ENCODE measurements at places on chromosomes 6 and 20.

- DNase-seq: no peak
These were observed 283.0 kb downstream of the SMOC2 start for GRCh38 chr6:168724033-168724432.

- no peak for DNase-seq
These were observed 8.8 kb downstream of the C20orf202 start for GRCh38 chr20:1212023-1212422.

DNA sequence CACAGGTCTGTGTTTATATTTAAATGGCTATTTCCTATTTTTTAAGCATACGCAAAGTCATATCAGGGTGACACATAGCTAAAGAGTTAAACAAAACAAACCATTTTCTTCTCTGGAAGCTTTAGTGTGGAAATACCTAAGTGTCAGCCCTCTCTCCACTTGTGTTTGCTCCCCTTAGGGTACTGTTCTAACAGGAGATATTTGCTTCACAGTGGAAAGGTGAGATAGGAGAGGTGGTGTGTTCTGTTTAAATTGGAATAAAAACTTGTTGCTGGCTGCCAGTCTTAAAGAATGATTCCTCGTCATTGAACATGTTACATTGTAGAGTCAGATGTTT is 18.9 kb downstream of the PHACTR2 start:
- DNase-seq: no peak

GRCh38 chr6:13281686-13282085 is 46.7 kb downstream of the TBC1D7 start:
- no peak for DNase-seq

GRCh38 chr6:158958504-158959386 is 41.3 kb downstream of the RSPH3 start:
- DNase-seq: no peak

DNA sequence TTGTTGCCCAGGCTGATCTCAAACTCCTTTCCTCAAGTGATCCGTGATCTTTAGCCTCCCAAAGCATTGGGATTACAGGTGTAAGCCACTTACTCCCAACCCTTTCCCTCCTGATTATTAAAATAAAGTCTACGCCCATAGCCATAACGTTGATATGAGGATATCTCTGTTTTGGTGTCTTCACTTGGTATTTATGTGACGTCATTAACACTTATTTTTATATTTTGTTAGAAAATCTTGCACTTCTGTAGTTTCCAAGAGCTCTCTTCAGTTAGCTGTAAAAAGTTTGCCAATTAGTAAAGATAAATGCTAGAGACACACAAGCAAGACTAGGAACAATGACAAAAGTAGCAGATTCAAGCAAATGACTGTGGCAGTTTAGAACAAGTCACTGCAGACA is 115.6 kb upstream of the HSF2 start:
- no peak for DNase-seq

- DNase-seq: no peak
These were observed 1.7 kb upstream of the SCAF8 start for GRCh38 chr6:154731296-154732218.

DNA sequence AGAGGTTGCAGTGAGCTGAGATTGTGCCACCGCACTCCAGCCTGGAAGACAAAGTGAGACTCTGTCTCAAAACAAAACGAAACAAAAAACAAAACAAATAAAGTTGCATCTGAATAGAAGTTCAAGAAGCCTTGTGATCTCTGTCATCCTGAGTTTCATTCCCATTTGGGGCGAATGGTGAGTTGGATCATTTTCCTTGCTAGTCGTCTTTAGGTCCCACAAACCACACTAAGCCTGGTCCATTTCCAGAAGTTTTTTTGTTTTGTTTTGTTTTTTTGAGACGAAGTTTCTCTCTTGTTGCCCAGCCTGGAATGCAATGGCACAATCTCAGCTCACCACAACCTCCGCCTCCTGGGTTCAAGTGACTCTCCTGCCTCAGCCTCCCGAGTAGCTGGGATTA is 33.8 kb downstream of the ZNF217 start:
- no peak for DNase-seq

DNA sequence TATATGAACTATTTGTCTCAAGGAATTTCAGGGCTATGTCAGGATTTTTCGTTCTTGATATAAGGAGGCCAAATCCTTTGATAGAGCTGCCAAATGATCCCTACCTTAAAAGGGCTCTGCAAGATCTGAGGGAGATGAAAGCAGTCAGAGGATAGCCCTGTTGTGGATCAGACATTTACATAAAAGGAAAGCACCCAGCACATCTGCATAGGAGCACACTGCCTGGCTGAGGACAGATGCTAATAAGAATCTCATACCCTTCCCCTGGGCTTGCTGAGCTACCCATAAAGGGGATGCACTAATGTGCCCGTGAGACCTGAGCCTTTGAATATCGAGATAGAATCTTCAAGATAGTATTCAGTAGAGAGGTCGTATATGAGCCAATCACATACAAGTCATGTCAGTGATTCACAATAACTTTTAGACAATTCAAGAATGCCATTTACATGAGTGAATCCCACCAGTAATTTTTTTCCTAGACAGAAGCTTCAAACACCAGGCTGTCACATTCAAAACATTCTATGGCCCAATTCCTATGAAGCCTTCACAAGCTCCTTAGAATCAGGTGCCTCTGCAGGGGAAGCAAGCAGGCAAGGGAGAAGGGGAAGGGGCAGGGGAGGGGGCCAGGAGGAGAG is 71.1 kb downstream of the STMND1 start:
- no peak for DNase-seq

- DNase-seq: no peak
These were observed 26.7 kb upstream of the MBOAT1 start for GRCh38 chr6:20238688-20239587.

DNA sequence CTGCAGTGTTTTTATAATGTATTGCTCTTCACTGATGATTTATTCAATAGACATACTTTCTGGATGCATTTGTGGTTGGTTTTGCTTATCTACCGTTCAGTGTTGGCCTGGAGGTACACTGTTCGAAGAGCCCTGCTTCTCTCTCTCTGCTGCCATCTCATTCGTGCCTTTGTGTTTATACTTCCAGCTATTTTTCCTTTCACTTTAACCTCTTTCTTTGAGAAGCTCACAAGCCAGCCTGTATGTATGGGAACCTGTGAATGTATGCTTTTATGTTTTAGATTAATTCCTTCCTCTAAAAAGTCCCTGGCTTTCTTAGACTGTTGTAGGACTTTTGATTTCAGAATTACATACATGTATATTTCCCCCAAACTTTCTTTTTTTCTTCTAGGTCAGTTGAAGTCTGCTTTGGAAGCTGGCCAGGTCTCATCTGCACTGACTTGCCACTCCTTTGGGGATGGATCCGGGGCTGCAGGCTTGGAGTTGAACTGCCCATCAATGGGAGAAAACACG is 83.0 kb downstream of the SCAND1 start:
- no peak for DNase-seq

- DNase-seq: no peak
These were observed 101.9 kb downstream of the GPR63 start for GRCh38 chr6:96735332-96735731.

DNA sequence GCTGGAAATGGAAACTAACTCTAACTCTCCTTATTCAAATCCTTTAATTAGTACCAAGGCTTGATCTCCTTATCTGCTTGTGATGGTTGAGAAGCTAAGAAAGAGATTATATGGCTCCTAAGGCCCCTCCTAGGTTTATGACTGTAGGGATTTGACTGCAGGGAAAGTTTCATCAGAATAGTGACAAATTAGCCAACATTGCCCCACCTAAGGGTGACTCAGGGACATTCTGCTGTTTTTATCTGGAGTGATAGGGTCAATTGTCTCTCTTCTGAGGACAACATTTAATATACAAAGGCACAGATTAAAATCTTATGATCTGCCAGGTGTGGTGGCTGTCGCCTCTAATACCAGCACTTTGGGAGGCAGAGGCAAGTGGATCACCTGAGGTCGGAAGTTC is 138.1 kb upstream of the MARCKS start:
- no peak for DNase-seq

DNA sequence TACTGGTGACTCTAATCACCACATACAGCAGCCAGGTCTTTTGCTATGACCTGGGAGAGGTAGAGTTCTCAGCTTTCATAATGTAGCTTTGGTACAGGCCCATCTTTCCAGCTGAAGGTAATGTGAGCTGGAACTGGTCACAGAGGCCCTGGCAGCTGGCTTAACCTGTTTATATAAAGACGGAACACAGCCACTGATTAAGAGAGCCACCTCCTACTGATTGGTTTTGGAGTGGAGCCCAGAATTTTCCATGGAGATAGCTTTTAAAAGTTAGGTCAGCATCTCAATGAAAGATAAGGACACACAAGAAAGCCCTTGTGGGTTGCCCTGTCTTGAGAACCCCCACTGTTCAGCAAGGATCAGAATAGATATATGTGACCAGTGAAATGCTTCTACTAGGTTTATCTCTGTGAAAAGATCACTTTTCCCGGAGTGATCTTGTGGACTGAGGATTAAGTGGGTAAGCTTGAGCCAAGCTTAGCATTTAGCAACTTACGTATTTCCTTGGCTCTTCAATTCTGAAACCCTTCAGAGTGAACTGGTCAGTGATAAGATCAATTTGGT is 213.7 kb upstream of the CITED2 start:
- no peak for DNase-seq

GRCh38 chr6:129732542-129732941 is 22.6 kb upstream of the ARHGAP18 start:
- DNase-seq: no peak

- DNase-seq: no peak
These were observed 220.4 kb upstream of the ZNF217 start for GRCh38 chr20:53814060-53814459.

- DNase-seq: no peak
These were observed 56.2 kb downstream of the ADNP start for GRCh38 chr20:50874758-50875665.

DNA sequence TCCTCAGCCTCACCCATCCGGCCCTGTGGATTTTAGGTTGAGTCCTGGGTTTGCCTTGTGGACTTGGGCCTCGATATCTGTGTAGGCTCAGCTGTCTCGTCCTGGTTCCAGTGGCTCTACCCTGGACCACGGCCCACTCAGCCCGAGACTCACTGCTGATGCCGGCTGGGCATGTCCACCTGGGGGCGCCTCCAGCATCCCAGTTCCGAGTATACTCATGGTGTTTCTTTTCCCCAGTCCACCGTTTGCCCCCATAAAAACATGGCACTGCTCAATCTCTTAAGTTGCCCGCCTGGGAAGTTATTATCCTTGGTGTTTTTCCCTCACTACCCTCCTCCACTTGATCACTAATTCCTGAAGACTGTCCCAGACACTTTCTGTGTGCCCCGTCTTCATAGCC is 99.1 kb downstream of the ARID1B start:
- no peak for DNase-seq

- DNase-seq: no peak
These were observed 698 bp downstream of the FAM210B start for GRCh38 chr20:56359212-56360132.

GRCh38 chr20:14550655-14551054 is 213.2 kb upstream of the FLRT3 start:
- DNase-seq: no peak

- DNase-seq: no peak
These were observed 22.3 kb upstream of the SMOC2 start for GRCh38 chr6:168418711-168419121.

- no peak for DNase-seq
These were observed 58.2 kb downstream of the DCBLD1 start for GRCh38 chr6:117540670-117541069.

DNA sequence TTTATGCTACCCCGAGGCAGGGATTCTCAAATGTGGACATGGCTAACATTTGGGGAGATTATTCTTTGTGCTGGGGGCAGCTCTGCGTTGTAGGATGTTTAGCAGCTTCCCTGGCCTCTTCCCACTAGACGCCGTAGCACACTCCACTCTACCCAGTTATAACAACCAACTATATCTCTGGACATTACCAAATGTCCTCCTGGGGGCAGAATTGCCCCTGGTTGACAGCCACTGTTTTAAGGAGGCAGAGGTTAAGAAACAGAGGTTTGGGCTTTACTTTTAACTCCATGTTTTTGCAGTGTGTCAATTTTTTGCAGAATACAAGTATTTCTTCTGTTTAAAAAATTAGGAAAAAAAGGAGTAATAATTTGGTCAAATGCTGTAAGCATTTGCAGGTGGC is 56.2 kb upstream of the BMP6 start:
- no peak for DNase-seq

- DNase-seq: no peak
These were observed 171.1 kb downstream of the MCHR2 start for GRCh38 chr6:99822741-99823512.

DNA sequence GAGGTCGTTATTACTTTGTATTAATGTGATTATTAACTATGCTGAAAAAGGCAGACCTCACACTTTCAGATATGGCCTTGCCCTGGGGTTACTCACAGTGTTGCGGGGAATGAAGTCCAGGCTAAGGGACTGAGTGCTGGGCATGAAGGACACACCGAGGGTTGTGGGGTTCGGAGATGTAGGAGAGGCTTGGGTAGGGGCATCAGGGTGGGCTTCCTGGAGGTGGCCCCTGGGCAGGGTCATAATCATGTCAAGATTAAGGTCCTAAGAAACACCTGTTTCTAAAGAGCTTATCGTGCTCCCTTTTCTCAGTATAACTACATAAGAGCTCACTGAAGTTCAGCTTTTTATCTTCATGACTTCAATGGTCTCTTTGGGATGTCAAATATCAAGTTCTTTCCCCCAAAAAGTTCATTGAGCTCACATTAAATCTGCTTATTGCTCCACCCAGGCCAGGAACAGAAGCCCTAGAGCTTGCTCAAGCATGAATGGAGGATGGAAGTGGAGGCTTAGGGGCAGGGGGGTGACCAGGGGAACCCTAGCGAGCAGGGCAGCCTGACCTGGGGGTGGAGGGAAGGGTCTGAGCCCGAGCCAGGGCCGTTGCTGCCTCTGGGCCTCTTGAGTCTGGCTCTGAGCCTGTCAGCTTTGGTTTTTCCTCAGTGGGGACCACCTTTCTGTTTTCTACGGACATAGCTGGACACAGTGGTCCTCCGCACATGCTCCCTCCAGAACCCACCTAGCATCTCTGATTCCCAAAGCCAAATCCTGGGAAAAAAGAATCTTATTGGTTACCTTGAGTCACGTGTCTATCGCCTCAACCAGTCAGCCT is 37.3 kb upstream of the TGM2 start:
- no peak for DNase-seq

- DNase-seq: no peak
These were observed 679.3 kb downstream of the DHX35 start for GRCh38 chr20:39641423-39641822.

- no peak for DNase-seq
These were observed 53.5 kb upstream of the ERVFRD-1 start for GRCh38 chr6:11164717-11165646.

DNA sequence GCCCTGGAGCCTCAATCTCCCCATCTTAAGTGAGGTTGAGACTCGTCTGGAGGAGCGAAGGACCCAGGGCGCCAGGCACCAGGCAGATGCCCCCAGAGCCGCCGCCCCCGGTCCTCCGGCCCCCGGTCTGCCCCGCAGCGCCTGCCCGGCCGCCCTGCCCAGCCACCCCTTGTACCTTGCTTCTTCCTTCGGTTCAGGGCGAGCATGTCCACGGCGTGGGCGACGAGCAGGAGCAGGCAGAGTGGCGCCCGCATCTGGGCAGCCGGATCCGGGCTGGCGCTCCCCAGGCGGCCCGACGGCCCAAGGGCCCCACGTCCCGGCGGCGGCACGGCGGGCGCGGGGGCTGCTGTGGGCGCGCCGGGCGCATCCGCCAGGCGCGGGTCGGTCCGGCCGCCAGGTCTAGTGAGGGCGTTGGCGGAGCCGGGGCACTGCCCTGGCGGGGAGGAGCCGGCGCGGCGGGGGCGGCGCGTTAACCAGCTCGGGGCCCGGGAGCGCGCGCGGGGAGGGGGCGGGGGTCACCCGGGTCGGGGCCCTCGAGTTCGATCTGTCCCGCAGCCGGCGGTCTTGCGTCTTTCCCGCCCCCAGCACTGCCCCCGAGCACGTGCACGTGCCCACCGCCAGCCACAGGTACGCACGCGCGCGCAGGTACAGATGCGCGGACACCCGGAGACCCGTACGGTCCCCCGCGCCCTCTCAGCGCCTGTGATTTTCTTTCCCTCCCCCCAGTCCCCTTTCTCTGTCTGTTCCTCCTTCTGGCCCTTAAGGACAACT is at the start of gene RSPO4:
TSS of gene RSPO4 (minus strand) at position 401 of the 771 bp plus-strand sequence. CDS start at position 254, 147 bp downstream.
- no peak for DNase-seq

All from stimulated activated CD4-positive, alpha-beta T cell treated with anti-CD3 and anti-CD28 coated beads, Interleukin-4, amount 100 ng/mL, for 48 hours (primary cell).